ENCODE measurements at places on chromosomes 2 and 18.

DNA sequence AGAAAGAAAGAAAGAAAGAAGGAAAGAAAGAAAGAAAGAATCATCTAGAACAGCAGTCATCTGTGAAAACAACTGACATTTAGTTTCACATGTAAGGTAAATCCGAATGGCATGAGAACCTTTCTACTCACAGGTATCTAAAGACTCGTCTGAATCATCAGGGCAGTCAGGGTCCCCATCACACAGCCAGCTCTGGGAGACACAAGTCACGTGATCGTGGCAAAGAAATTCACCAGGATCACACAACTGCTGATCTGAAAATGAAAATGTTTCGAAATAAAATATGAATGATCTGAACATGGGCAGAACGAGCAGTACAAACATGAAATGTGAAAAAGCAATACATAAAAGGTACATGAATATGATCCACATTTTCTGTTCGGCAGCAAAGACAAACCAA is 320.7 kb downstream of the LRP1B start:
- no peak for DNase-seq

DNA sequence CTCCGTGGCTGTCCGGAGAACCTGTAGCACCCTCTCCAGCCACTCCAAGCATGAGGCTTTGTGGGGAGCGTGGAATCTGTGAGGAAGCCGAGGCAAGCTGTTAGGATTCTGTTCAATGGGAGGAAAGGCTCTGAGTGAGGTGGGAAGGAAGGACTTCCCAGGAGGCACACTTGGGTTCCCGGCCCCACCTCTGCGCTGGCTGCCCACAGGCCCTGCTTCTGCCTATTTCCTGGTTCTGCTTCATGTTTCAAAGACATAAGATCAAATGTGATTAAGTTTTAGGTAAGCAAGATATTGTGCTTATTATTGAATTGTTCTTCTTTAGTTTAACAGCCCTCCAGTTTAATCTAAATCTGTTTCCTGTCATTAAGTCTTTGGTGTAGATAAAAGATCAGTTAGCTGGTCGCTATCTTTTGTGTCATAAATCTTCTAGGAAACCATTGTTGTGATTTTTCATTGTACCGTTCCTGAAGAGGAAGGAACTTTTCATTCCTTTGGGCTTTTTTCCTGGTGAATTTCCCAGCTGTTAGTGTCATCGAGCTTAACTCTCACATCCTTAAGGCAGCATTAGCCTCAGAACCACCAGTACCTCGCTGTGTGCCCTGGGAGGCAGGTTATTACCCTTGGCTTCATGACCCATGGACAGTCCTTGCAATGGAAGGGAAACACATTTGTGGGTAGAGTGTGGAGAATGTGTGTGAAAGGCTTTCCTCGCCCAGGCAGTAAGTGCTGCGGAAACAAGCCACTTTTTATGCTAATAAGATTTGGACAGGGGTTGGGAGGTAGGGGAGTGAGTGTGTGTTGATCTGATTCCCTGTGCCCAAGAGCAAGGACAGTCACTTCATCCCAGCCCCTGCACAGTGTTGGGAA is 61.9 kb upstream of the ALPP start:
- no peak for DNase-seq

DNA sequence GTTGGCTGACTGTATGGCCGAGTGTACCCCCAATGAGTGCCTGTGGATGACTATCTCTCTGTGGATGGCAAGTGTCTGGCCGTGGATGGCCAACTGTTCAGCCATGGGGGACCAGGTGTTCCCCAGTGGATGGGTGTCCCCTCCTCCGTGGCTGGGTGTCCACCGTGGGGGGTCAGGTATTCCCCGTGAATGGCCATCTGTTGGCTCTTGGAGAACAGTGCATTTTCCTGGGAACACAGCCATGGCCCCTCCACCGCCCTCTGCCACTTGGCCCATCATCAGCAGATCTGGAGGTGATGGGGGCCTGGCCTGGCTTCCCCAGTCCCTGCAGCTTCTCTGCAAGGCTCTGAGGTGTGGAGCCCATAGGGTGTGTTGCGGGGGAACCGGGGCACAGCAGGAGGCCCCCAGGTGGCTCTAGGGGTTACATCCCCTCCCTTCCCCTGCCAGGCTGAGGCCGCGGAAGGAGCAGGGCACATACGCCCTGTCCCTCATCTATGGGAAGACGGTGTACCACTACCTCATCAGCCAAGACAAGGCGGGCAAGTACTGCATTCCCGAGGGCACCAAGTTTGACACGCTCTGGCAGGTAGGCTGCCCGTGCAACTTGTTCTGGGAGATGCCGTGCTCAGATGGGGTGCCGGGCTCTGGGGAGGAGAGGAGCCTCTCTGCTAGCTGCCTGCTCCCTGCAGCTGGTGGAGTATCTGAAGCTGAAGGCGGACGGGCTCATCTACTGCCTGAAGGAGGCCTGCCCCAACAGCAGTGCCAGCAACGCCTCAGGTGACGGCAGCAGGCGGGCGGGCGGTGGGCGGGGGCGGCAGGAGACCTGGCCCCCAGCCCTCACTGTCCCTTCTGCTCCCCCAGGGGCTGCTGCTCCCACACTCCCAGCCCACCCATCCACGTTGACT is 19.3 kb downstream of the ZAP70 start:
- no peak for DNase-seq

- no peak for DNase-seq
Observed at GRCh38 chr18:61443081-61443725, 110.0 kb downstream of the CDH20 start.

- no peak for DNase-seq
Observed at GRCh38 chr18:27121108-27121507, 64.0 kb downstream of the CHST9 start.

GRCh38 chr2:140128909-140129308 is 1348.7 kb upstream of the NXPH2 start:
- no peak for DNase-seq

GRCh38 chr18:60446821-60447220 is 74.2 kb upstream of the MC4R start:
- no peak for DNase-seq

DNA sequence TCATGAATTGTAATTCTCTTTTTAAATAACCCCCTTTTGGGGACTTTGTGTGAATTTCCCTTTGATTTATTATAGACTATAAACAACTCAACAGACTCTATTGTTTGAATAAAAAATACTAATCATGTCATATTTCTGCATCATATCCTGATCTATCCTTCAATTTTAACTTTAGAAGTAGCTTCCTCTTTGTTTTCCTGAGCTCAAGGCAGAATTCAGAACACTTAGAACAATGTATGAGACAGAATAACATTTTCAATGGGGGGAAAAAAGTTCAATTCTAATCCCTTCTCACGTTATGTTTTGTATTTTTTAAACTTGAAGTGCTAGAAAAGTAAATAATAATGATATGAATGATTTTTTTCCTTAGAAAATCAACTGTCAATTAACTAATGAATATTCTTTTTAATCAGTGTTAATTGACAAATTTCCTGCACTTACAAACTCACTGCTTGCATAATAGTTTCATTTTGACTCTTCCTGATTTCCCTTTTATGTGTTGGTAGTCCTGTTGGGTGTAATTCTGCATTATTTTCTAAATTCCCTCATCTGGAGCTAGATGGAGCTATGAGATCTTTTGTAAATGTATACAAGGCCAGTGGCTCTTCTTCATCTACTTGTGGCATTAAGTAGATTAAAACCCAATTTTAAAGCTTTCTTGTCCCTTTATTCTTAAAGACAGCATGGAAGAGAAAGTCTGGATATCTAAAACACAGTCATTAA is 326.1 kb downstream of the PARD3B start:
- no peak for DNase-seq
